Epithelial cell of alveolus of lung (primary cell): ENCODE measurements at places on chromosomes 16 and 17. TPM values are rescaled to one million over a fixed set of nuclear protein-coding genes. Genes with fewer than 3 reads are reported as not detected.

SCN4A gene
- 0.08 TPM in 1 of 2 replicates, not detected in the other for total RNA-seq

KRT34 gene
- 8.0 TPM in 1 of 2 replicates, not detected in the other for total RNA-seq

KCNH4 gene
- total RNA-seq = not detected in 2 replicates

C16orf92 gene
- not detected in 2 replicates for total RNA-seq

C1QL1 gene
- 1.4 and 2.2 TPM in 2 replicates for total RNA-seq

GINS3 gene
- total RNA-seq = 4.4 and 7.4 TPM in 2 replicates
